ENCODE measurements at places on chromosomes 1 and 21.

GRCh38 chr1:11157867-11158266 is 31.3 kb upstream of the ANGPTL7 start:
- no peak for DNase-seq

- DNase-seq = no peak
Observed at GRCh38 chr1:61270761-61271411, 188.5 kb downstream of the NFIA start.

GRCh38 chr1:152442765-152443164 is 28.7 kb upstream of the CRNN start:
- no peak for DNase-seq

GRCh38 chr1:119542492-119542946 is 35.5 kb downstream of the HSD3B1 start:
- no peak for DNase-seq
